NCI-H2029 (cell line): ENCODE measurements at places on chromosomes 12 and 14.

DNA sequence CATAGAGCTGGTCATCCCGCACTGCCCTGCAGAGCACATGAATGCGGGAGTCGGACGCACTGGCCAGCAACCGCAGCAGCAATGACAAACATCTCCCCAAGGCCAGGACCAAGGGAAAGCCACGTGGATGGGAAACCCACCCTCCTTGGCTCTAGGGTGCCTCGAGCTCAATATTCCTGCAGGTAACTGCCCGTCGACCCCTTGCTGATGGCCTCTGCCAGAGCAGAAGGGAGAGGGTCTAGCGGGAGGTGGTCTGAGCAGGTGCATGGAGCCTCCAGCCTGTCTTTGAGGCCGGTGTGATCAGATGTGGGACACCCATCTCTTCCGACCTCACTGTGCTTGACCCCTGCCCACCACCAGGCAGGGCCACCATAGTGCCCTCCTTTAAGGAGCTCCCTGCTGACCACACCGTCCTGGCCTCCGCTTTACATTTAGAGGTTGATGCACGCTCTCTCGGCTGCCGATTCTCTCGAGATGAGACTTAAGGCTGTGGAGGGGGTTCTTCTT, 89.7 kb downstream of the PIWIL1 start:
- no peak for DNase-seq

GRCh38 chr12:18882690-18883089, 144.8 kb downstream of the CAPZA3 start:
- DNase-seq: no peak

GRCh38 chr12:47184813-47185212, 105.1 kb upstream of the AMIGO2 start:
- peak; percentile 9 for DNase-seq

GRCh38 chr14:100446572-100446971, 123.4 kb downstream of the SLC25A47 start:
- no peak for DNase-seq

DNA sequence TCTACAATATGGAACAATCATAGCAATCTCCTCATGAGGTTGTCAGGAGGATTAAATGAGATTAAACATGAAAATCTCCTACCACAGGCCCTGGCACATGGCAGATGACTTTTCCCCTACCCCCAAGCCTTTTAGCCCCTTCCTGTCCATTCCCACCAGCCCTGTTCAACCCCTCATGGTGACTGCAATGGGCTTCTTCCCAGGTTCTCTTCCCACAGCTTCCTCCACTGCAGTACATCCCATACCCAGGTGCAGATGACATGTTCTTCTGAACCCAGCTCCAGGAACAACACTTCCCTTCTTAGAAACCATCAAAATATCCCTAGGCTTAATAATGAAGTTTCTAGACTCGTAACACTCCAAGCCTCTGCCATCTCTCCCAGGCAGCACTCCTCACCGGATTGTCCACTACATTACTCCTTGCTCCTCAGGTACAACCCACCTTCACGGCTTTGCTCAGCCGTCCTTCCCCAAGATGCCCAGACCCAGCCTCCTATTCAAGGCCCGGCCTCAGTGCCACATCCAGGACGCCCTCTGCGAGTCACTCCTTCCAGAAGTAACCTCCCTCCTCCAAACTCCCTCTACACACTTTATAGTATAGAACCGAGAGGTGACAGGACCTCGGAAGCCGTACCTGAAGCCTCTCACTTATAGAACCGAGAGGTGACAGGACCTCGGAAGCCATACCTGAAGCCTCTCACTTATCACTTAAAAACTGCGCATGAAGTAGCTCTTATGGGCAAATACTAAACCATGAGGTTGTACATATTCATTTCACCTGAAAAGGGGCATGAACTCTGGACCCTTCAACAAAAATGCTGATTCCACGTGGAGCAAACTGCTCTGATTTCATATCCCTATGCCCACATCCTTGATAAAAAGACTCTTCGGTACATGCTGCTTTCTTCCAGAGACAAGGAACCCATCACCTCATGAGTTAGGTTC, 1.5 kb downstream of the CRACR2A start:
- DNase-seq: no peak

- no peak for DNase-seq
Measured at GRCh38 chr12:101923045-101923718, 45.8 kb downstream of the DRAM1 start.

DNA sequence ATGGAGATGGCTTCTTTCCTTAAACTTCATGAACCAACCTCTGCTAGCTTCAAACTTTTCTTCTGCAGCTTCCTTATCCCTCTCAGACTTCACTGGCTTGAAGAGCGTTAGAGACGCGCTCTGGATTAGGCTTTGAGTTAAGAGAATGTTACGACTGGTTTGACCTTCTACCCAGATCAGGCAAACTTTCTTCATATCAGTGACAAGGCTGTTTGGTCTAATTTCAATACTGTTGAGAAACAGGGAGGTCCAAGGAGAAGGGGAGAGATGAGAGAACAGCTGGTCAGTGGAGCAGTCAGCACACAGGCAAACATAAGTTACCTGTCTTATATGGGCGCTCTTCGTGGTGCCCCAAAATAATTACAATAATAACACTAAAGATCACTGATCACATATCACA, 14.9 kb downstream of the SCAF11 start:
- no peak for DNase-seq

DNA sequence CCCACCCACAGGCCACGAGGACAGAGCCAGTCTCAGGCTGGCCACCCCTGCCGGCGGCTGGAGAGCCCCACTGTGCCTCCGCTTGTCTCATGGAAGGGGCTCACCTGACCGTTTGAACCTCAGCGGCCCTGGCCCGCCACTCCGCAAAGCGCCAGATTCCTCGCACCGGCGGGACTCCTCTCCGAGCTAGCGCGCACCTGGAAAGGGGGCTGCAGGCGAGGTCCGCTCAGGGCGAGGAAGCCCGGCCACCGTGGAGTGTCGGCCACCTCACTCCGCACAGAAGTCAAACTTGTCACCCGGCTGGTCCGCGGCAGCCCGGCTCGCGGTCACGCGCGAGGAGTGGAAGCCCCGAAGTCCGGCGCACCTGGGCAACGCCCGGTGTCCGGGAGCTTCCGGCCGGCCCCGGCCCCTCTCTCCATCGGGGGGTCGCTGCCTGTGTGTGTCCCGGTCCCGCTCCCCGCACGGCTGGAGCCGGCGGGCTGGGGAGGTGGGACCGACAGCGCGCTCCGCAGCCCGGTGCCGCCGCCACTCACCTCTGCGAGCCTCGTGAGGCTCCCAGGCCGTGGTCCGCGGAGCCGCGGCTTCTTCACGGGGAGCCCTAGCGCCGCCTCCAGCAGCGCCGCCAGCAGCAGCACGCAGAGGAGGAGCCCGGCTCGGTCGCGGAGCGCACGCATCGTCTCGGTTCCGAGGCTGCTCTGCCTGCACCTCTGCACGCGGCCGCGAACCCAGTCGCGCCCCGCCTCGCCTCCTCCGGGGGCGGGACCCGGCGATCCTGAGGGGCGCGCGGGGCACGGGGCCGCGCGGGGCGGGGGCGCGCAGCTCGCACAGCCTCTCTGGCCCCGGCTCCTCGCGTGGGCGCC, at the start of gene ISM2:
ISM2 (minus strand) TSS at position 697 of the 860 bp plus-strand sequence; CDS start at position 674, 23 bp downstream.
- DNase-seq: no peak

- DNase-seq: no peak
Measured at GRCh38 chr12:98754095-98754494, 109.0 kb downstream of the APAF1 start.

GRCh38 chr14:20679907-20680306, 4.5 kb upstream of the RNASE4 start:
- no peak for DNase-seq

DNA sequence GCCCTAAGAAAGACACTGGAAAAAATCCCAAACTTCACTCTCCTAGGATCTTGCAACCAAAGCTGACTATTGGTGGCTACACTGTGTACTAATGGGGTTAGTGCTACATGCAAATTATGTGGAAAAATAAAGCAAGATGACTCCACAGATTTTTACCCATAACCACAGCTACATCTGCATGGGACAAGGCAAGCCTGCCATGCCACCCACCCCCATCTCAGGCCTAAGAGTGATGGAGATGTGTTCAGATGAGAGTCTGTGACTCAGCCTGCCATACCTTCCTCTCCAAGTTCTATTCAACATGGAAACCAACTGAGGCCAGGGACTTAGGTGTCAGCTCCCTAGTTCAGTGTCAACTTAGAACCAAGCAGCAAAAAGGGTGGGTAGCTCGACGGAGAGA, 206.2 kb downstream of the PELI2 start:
- no peak for DNase-seq

- peak; percentile 7 for DNase-seq
Measured at GRCh38 chr12:95497031-95497430, 23.1 kb downstream of the METAP2 start.

- no peak for DNase-seq
Measured at GRCh38 chr12:10052193-10052913, 21.9 kb downstream of the CLEC9A start.

DNA sequence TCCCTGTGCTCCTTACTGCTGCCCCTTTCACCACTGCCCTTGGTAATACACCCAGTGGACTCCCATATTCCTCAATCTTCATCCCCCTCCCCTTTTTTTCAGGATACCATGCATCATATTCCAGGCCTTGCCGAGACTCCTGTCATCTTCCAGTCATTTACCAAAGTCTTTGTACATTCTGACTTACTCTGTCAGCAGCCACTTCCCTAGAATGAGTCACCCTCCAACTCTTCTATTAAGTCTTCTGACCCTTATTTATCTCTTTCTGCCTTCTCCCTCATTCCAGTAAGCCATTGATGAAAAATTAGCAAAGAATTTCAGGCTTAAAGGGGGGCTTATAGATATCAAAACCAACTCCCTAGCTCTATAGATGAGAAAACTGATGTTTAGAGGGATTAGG, 128.0 kb downstream of the STXBP6 start:
- no peak for DNase-seq

GRCh38 chr12:110501399-110501751, 536 bp downstream of the VPS29 start:
- DNase-seq: peak; percentile 71

- no peak for DNase-seq
Measured at GRCh38 chr12:108551535-108551934, 9.4 kb downstream of the SART3 start.

DNA sequence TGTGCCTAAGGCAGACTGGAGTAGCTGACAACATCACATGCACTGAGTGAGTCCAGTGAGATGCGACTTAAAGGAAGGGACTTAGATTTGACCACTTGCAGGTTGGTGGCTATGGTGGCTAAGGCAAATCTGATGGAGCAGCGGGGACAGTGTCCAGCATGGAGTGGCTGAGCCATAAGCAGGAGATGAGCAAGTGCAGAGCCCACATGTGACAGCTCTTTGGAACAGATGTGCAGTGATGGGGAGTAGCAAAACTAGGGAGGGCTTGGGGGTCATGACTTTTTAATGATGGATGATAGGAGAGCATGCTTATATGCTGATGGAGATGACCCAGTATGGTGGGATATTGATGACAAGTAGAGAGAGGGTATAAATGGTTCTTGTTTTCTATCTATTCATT, 80.2 kb downstream of the PELI2 start:
- DNase-seq: no peak

DNA sequence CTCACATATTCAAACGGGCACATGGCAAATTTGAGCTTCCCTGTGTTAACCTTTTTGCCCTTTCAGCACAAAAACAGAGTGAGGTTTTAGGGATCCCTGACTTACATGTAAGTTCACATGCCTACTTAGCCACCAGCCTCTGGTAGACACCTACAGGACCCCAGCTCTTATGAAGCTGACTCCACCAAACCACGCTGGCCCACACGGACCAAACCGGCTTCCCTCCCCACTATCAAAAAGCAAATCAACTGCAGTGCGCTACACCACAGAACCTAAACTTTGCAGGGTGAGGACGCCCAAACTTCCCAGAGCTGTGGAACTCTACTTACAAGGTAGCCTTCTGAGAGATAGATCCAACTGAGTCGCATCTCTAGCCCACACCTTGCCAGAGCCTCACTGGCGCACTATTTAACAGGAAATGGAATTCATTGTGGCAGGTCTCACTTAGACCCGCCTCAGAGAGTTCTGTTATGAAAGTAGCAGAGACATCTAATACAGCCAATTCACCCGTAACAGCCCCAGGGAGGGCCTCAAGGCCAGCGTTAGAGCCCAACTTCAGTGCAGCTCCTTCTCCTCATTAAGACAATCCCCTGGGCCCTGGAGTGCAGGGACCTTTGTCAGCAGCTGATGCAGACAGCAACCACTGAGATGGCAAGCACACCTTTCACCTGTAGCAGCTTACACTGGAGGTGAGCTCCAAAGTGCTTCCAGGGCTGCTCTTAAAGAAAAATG, 49.2 kb downstream of the SH2B3 start:
- DNase-seq: no peak

DNA sequence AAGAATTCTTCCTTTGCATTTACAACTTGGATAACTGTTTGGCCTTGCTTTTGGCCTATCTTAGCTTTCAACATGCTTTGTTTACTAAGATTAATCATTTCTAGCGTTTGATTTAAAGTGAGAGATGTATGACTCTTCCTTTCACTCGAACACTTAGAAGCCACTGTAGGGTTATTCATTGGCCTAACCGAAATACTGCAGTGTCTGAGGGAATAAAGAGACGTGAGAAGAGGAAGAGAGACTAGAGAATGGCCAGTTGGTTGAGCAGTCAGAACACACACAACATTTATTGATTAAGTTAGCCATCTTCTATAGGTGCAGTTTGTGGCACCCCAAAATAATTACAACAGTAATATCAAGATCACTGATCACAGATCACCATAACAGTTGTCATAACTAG, 62.3 kb upstream of the CCDC175 start:
- DNase-seq: no peak

GRCh38 chr12:53244337-53244736, 12.3 kb upstream of the RARG start:
- DNase-seq: no peak

DNA sequence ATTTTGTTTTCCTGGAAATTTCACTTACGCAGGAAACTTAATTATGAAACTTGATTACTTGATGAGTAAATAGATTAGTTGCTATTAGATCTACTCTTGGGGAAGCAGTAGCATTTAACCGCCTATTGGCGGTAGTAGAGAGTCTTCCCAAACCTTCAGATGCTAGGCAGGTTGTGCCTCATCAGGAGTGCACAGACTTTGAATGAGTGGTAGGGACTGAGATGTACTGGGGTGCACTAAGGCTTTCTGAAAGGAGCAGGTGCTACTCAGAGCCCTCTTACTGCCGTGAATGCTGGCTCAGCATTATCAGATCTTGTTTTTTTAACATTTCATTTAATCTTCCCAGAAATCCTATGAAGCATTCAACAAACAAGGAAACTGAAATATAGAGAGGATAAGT, 7.7 kb downstream of the GATC start:
- DNase-seq: no peak

GRCh38 chr12:14756334-14757143, 46.7 kb downstream of the WBP11 start:
- no peak for DNase-seq

GRCh38 chr14:86513056-86513455, 983.1 kb downstream of the FLRT2 start:
- no peak for DNase-seq

DNA sequence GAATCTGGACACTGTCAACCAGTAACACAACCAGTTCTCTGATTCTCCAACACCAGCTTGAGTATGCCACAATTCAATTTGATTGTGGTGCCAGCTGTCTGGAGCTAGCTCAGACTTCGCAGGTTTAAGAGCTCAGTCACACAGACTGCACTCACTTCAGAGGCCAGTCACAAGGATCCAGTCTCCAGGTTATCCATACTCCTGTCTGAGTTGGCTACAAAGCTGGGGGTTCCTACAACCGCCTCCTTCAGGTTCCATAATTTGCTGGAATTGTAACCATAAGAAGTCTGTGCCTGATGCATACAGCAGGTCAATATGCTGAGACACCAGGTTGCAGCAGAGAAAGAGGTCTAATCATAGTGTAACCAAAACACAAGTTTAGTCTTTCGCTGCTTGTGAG, 70.5 kb upstream of the CPSF6 start:
- no peak for DNase-seq

- peak; percentile 74 for DNase-seq
Measured at GRCh38 chr14:68379510-68380328, 413.1 kb downstream of the ZFP36L1 start.
